ENCODE measurements at places on chromosomes 12 and 14.

DNA sequence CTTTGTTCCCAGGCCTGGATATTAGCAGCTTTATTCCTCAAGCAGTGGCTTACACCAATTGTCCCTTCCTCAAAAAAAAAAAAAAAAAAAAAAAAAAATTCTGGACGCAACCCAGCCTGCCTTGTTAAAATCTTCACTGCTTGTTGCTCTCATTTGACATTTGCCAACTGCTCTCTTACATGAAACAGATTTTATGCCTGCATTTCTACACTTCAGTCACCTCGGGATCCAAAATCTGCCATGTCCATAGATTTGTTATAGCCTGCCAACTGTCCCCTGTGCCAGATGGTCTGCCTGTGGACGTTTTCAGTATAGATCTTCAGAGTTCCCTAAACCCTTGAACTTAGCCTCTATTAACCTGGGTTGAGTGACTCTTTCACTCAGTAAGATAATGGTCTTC, 651.5 kb downstream of the FSCB start:
- DNase-seq: no peak

DNA sequence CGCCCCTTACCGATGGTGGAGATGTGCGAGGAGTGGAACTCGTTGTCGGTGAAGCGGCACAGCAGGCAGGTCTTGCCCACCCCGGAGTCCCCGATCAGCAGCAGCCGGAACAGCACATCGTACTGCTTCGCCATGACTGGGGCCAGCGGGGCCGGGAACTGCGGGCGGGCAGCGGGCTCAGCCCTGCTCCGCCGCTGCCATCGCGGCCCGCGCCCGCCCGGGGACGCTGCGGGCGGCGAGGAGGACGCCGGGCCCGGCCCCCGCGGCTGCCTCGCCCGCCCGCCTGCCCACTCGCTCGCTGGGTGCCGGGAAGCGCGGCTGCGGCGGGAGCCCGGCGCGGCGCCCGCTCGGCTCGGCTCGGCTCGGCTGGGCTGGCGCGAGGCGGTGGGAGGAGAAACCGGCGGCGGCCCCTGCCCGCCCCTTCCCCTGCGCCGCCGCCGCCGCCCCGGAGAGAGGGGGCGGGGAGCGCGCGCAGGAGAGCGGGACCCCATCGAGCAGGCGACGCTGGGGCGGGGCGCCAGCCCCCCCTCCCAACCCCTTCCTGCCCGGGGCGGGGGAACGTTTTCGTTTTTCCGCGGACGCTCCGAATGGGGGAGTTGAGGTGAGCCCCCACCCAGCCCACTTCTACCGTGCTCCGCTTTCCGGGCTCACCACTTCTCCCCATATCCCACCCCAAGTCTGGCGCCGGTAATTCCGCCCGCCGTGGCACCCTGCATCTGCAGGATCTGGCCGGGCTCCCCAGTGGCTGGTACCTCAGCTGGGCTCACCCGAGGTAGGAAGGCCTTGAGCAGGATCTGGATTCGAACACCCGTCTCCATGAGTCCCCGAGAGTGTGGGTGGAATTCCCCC, at the start of gene RAB15:
RAB15 (minus strand) TSS at position 394 of the 849 bp plus-strand sequence; CDS start at position 134, 260 bp downstream.
- DNase-seq: no peak

GRCh38 chr12:112906712-112907414, at the start of gene OAS1:
Gene OAS1 (plus strand): TSS chr12:112906962. CDS start chr12:112907040, 78 bp downstream.
- no peak for DNase-seq

DNA sequence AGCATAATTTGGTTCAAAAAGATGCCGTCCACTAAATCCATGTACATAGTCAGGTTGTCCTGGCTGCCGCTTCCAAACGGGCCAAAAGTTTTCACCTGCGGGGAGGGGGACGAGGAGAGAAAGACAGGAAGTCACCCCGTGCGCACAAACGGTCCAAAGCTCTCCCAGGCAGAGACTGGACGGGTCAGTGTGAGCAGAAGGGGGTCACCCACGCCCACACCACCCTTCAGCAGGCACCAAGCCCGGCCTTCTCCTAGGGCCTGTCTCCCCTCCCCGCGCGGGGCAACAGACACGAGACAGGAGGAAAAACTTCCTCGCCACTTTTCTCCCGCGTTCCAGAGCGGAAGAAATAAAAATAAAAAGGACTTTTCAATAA, 888 bp downstream of the CCDC88C start:
- DNase-seq: no peak

- no peak for DNase-seq
Observed at GRCh38 chr12:111204788-111205241, 164.1 kb downstream of the PHETA1 start.

- DNase-seq: no peak
Observed at GRCh38 chr12:40313928-40314327, 89.1 kb downstream of the LRRK2 start.

DNA sequence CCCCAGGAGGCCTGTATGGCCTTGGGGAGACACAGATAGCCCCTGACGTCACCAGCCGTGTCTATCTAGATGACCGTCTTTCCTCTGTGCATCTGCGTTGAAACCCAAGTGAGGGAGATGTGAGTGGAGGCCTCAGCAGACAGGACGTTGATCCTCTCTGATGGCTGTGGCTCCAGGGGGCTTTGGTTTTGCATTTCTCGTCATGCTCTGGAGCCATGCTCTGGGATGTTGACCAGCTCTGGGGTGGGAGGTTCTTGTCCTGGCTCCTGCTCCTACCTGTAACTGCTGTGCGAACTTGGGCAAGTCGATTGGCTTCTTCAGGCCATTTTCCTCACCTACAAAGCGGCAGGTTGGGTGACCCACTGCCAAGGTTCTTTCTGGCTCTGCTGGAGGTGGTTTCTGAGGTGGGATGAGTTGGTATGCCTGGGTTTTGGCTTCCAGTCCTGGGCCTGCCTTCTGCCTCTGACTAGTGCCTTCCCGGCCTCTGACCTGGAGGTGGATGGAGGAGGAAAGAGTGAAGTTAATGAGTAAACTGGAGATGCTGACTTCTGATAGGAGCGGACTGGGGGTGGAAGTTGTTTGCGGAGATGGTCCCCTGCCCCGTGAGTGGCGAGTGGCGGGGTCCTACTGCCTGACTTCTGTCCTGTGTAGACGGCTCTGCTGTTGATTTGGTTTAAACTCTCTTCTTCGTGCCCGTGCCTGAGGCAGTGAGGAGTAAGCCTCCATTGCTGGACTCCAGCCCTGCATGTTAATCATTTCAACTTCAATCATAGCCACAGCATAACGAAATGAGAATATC, 8.4 kb downstream of the TSPAN9 start:
- DNase-seq: no peak

- no peak for DNase-seq
Observed at GRCh38 chr12:76784600-76785051, 20.7 kb downstream of the ZDHHC17 start.

DNA sequence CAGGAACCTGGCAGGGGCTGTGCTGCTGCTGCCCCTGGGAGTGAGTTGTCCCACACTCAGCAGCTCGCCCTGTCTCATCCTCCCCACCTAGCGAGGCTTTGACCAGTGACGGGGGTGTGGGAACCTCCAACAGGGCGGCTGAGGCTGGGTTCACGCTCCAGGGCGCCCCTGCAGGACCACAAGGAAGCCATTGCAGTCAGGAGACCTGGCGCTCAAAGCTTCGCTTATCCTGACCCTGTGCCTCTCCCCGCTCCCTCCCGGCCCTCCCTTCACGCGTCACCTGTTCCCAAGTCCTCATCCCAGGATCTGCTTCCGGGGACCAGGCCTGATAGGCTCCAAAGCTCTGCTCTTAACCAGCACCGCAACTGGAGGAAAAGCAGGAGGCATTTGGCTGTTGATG, 272.0 kb upstream of the SFSWAP start:
- DNase-seq: no peak

- no peak for DNase-seq
Observed at GRCh38 chr12:10304161-10304574, 3.5 kb upstream of the KLRD1 start.

- no peak for DNase-seq
Observed at GRCh38 chr12:130689408-130690405, 26.4 kb downstream of the RIMBP2 start.

GRCh38 chr12:110622582-110622981, 8.7 kb downstream of the TCTN1 start:
- no peak for DNase-seq

GRCh38 chr12:19421503-19422282, 17.6 kb upstream of the AEBP2 start:
- no peak for DNase-seq

- DNase-seq: no peak
Observed at GRCh38 chr12:78340406-78340805, 509.7 kb downstream of the NAV3 start.

GRCh38 chr12:24256684-24257083, 307.2 kb upstream of the SOX5 start:
- no peak for DNase-seq

DNA sequence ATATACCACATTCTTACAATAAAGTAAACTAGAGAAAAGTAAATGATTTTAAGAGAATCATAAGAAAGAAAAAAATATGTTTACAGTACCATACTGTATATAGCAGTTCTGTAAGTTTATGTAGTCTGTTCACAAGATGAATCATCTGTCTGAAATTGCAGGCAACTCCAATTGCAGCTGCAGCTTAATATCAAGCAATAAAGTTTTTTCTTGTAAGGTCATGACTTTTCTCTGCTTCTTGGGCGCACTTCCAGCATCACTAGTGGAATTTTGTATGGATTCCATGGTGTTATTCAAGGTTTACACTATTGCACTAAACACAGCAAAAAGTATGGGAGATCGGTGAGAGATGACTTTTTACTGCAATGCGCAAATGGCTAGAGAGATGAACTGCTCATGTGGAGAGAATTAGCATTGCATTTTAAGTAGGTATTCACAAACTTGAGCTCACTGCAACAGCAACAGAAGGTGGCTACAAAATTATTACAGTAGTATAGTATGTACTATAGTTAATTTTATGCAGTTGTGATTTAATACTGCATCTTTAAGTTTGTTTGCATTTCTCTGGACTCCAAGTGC, 445.4 kb upstream of the OR4E1 start:
- DNase-seq: no peak

GRCh38 chr12:11812241-11812585, 162.7 kb downstream of the ETV6 start:
- no peak for DNase-seq

DNA sequence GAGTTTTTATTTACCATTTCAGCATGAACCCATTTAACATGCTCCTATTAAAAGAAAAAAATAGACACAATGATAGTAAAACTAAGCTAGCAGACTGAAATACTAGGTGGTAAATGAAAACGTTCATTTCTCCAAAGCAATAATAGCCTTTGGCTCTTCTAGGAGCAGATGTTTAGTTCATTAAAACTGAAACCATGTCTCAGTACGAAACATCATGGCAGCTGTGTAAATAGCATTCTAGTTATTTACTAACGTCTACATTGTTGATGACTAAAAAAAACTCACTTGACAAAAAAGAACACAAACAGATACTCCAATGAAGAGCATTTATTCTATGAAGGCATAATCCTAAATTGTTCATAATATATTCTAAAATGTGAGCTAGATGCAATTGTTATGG, 17.9 kb downstream of the RECQL start:
- peak; percentile 57 for DNase-seq

DNA sequence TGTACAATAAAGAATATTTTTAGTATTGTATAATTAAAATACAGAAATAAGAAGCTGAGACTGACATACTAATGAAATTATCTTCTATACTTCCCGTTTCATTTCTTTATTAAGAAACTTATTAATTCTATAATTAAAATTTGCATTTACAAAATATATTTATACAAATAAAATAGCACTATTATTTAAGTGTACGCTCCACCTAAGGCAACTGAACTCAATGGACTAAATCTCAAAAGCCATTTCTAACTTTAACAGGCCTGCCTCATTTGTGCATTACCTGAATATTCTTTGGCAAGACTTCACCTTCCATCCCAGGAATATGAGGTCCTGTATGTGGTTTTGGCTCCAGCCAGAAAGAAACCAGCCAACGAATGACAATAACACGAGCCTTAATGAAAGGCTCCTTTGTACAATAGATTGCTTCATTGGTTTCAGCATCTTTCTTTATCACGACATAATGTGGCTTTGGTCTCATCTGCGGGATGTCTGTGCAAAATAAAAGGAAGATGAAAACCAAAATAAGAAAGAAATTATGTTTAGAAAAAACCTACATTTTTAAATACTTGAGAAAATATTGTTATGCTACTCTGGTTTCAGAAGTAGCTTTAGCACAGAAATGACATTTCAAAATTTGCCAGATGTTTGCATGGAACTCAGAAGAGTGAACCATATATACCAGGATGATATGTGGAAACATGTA, 58.7 kb downstream of the RALGAPA1 start:
- DNase-seq: no peak

GRCh38 chr12:103138538-103138937, 181.1 kb downstream of the ASCL1 start:
- no peak for DNase-seq

GRCh38 chr12:119181202-119181601, 2.5 kb downstream of the HSPB8 start:
- no peak for DNase-seq

- no peak for DNase-seq
Observed at GRCh38 chr12:68865399-68866164, 57.6 kb downstream of the MDM2 start.

DNA sequence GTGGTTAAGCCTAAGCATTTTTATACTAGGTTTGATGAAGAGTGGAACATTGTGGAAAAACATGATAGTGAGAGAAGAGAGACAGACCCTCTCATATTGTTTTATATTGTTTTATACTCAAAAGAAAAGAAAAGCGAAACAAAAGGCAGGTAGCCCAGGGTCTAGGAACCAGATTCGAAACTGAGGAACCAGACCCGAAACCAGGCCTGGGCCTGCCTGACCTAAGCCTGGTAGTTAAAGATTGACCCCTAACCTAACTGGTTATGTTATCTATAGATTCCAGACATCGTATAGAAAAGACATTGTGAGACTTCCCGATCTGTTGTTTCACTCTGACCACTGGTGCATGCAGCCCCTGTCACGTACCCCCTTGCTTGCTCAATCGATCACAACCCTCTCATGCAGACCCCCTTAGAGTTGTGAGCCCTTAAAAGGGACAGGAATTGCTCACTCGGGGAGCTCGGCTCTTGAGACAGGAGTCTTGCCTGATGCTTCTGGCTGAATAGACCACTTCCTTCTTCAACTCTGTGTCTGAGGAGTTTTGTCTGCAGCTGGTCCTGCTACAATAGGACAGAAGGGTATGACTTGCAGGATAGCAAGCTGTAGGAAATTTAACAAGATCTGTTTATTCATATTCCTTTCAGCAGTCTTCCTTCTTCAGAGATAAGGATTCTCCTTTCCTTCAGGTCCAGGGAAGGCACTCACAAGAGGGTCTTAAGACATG, 147.1 kb upstream of the PLEKHA5 start:
- DNase-seq: no peak

- DNase-seq: no peak
Observed at GRCh38 chr14:34098045-34098984, 147.4 kb upstream of the EGLN3 start.

GRCh38 chr12:22627371-22627770, 2.4 kb downstream of the ETNK1 start:
- no peak for DNase-seq

- DNase-seq: no peak
Observed at GRCh38 chr12:20722142-20722541, 27.0 kb downstream of the SLCO1C1 start.

DNA sequence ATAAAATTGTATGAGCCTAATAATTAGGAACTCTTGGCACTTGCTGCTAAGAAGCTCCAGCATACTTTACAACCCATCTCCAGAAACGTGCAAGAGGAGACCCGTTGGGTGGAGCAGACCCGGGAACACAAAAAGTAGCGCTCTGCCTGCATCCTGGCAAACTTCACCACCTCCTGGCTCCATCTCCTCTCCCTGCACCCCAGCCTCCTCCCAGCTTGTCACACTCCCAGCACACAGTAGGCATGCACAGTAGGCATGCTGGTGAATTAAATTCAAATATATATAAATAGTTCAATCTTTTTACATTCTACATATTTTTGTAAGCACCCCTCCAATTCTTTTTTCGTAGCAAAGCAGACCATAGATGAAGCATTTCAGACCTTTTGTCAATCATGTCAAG, 1.2 kb downstream of the VSIG10 start:
- no peak for DNase-seq

Data from NCI-H2081 treated with DMSO at 0.1 percent for 48 hours (cell line).